ENCODE measurements at places on chromosomes 4 and X. TPM values are rescaled to one million over a fixed set of nuclear protein-coding genes. Genes with fewer than 3 reads are reported as not detected.

GRCh38 chr4:77432717-77433417 is 172.8 kb upstream of the CXCL13 start:
- H3K27me3 ChIP-seq: no peaks in the 10 kb centered on the region
- H3K27ac ChIP-seq: no peak overlapping the region
- no peaks in the 10 kb centered on the region for H3K36me3 ChIP-seq
- H3K4me3 ChIP-seq: no peak overlapping the region
- no peaks in the 10 kb centered on the region for H3K4me1 ChIP-seq

DNA sequence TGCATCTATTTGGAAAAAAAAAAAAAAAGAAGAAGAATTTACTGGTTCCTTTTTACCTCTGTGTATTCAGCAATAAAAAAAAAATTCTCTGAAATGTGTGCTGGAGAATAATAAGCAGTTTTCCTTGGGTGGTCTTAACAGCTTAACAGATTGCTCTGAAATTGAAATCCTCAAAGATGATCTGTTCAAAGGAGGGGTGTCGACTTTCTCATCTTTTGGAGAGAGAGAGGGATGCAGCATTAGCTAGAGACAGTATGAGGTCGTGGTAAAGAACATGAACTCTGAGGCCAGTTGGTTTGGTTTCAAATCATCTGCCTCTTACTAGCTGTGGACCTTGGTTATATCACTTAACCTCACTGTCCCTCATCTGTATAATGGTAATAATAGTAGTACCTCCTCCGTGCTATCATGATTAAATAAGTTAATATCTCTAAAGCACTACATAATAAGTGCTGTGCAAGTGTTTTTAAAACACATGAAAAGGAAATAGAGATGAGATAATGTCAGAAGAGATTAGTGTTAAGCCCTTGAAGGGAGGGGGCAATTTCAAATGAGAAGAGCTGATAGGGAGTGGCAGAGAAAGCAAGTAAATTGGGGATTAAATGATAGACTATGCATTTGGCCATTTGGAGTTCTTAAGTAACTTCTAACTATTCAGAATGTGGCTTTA is 109.9 kb upstream of the LIMCH1 start:
- H3K27ac ChIP-seq: no peak overlapping the region
- H3K4me3 ChIP-seq: no peak overlapping the region
- no peak for DNase-seq
- H3K36me3 ChIP-seq: no peaks in the 10 kb centered on the region

DNA sequence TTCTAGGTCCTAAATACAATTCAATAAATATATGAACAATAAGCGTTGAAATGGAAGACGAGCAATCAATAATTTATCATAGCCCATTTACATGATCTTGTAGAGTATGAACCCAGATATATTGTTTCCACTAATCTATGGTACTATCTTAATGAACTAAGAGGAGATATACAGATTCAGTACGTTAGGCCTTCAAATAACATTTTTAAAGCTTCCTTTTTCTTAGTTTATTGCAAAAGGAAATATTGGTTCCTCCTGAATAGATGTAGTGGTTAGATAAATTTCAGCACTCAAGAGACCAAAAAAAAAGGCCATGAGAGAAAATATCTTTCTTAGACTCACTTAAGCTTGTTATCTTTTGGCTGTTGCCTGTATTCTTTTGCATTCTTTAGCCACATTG is 147.5 kb upstream of the PITX2 start:
- H3K4me1 ChIP-seq: no peaks in the 10 kb centered on the region
- H3K27me3 ChIP-seq: no peaks in the 10 kb centered on the region
- no peaks in the 10 kb centered on the region for H3K36me3 ChIP-seq
- H3K4me3 ChIP-seq: no peak overlapping the region
- DNase-seq: no peak

FGG gene
- total RNA-seq: 2.8 TPM

CDS1 gene
- 18.8 TPM for total RNA-seq

All from kidney (tissue), 22 donors.